ENCODE measurements at places on chromosomes 1 and 21.

DNA sequence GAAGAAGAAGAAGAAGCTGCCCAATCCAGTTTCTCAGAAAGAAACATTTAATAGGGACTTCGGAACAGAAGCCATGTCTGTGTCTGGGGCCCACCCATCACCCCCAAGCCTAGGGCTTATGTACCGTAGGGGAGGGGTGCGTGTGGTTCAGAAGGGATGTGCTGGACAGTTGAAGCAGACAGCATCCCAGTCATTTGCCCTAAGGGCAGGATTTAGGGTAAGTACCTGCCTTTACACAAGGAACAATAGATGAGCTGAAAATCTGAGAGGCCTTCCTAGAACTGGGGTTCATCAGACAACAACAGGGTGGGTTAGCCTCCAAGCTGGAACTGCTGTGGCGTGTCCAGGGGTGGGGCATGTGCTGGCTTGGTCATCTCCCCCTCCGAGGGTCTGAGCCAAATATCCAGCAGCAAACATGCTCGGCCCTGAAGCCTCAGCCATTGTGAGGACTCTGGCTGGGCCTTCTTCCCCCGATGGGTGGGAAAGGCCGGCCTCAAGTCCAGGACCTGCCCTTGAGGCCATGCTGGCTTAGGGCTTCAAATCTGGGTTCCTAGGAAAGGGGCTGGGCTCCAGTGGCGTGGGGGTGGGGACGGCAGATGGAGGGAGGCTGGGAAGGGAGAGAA is 12.1 kb downstream of the CSTB start:
- no peak for DNase-seq

- no peak for DNase-seq
Measured at GRCh38 chr21:28693476-28693875, 299.2 kb downstream of the LTN1 start.

DNA sequence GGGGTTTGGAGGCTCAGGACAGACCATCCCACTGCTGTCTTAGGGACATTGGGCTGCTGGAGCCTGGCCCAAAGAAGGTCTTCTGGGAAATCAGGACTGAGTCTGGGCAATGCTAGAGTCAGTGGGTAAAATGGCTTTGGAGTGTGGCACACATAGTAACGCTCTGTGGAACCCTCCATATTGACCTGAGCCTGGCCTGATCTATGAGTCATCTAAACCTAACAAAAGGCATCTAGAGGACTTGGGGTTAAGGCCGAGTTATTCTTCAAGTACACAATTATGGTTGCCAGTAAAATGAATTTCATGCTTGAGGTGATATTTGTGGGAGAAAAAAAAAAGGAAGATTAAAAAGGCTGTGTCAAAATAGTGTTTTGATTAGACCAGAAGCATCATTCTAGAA is 77.7 kb downstream of the ST6GALNAC5 start:
- no peak for DNase-seq

DNA sequence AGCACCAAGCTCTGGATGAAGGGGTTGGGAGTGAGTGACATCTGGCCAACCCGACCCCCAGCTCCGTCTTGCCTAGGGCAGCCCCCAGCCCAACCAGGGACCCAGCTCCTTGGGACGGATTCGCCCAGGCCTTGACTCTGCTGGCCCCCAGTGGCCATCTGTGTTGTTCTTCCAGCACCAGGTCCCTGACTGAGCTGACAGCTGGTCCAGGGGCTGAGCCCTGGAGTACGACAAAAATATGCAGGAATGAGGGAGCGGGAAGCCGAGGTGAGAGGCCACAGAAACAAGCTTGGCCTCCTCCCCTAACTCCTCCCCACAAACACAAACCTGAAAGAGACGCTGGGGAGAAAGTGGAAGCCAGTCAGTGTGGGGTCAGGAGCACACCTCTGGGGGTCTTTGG is 55.0 kb upstream of the PAX7 start:
- no peak for DNase-seq
